ENCODE measurements at places on chromosomes 1 and 21.

DNA sequence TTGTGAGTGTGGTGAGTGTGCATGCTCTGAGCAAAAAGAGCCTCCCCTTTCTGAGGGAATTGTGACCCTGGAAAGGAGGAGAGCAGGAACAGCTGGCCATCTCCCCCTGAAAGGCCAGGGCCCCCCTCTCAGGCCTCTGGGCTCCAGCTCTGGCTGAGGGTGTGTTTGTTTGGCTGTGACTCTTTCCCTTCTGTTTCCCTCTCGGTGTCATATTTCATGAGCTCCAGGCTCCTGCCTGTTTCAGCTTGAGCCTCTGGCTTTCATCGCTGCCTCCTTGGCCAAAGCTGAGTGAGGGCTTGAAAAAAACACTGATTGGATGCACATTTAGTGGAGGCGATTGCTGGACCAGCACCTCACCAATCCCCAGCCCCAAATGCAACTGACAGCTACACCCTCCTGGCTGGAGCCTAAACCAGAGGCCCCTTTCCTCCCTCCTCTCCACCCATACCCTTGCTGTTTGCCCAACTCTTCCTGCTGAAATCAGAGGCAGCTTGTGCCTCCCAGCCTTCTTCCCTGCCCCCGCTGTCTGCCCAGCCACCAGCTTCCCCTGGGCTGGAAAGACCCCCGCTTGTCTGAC lies 64.1 kb downstream of the DDR2 start:
- no peak for DNase-seq

DNA sequence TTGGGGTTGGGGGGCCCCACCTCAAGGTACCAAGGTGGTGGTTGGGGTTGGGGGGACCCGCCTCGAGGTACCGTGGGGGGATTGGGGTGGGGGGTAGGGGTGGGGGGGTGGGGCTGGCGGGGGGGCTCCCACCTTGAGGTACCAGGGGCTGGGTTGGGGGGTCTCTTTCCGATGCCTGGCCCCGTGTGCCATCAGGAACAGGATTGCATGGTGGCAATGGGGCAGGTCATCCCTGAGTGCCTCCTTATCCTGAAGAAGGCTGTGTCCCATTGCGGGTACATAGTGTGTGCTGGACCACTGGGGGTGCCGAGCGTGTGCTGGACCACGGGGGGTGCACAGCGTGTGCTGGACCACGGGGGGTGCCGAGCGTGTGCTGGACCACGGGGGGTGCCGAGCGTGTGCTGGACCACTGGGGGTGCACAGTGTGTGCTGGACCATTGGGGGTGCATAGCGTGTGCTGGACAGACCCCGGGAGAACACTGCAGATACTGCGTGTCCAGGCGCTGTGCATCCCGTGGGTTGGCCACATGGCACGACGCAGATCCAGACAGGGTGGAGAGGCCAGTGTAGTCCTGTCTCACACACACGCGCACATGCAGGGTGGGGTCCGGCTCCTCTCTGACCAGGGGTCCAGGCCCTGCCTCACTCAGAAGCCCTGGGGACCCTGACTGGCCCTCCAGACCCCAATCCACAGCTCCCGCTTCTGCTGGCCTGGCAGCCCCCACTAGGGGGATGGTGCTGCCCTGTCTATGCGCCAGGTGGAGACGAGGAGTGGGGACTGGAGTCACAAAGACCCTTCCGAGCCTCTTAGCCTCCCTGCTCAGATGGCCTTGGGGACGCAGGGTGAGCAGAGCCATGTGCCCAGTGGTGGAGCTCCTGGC lies 4.2 kb downstream of the SCNN1D start:
- no peak for DNase-seq

GRCh38 chr1:24483441-24483840 lies 19.2 kb upstream of the RCAN3 start:
- no peak for DNase-seq

DNA sequence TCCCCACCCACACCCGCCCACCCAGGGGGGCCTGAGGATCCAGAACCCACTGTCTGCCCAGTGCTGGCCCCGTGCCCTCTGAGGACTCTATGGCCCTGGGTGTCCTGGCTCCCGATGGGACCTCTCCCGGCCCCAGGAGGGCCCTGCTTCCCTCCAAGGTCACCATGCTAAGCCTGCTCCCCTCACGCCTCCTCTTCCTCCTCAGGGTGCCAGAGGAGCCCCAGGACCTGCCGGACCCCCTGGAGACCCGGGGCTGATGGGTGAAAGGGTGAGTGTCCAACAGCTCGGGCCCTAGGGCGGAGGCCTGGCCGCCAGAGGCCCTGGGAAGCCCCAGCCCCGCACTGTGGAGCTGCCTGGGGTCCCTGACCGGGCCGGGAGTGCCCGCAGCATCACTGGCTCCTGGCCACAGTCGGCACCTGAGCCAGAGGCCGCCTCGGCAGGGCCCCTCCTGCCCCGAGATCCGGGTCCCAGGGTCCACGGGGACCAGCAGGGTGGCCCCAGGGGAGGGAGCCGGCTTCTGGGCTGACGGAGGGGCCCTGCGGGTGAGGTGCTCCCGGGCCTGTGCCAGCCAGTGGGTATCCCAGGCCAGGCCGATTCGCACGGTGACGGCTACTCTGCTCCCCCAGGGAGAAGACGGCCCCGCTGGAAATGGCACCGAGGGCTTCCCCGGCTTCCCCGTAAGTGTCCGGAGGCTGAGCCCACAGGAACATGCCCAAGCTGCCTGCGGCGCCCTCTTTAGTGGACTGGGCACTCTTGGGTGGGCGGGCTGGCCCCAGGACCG lies 16.1 kb downstream of the COL6A1 start:
- no peak for DNase-seq

- DNase-seq = no peak
Observed at GRCh38 chr1:113615425-113615824, 143.9 kb downstream of the PHTF1 start.

DNA sequence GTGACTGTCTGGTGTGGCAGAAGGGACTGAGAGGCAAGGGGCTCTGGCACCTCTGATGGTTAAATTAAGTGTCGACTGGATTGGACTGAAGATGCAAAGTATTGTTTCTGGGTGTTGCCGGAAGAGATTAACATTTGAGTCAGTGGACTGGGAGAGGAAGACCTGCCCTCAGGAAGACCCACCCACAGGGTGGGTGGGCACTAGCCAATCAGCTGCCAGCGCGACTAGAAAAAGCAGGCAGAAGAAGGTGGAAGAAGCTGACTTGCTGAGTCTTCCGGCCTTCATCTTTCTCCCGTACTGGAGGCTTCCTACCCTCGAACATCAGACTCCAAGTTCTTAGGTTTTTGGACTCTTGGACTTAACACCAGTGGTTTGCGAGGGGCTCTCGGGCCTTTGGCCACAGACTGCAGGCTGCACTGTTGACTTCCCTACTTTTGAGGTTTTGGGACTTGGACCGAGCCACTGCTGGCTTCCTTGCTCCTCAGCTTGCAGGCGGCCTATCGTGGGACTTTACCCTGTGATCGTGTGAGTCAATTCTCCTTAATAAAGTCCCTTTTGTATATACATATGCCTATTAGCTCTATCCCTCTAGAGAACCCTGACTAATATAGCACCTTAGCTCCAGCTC lies 79.6 kb downstream of the KAZN start:
- no peak for DNase-seq

GRCh38 chr1:164801791-164802502 lies 243.0 kb downstream of the PBX1 start:
- no peak for DNase-seq

DNA sequence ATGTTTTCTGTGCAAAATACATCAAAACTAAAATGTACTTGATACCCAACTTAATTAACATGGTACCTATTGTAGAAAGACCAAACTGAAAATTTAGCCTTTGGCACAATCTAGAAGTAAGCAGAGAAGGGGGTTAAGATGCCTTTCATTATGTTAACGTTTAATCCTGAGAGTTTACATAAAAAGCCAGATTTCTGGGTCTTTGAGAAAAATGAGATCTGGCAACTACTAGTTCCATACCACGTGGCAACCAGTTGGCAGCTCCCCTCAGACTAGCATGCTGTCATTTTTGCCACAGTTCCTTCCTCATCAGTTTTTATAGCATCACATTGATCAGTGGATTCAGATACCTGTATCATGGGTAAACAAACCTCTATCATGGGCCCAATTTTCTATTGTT lies 1.5 kb downstream of the RO60 start:
- DNase-seq = no peak

GRCh38 chr1:10495475-10495817 lies 20.7 kb downstream of the PEX14 start:
- DNase-seq = no peak

GRCh38 chr1:77888081-77888780 lies at the start of gene NEXN:
NEXN (plus strand) TSS chr1:77888624; CDS start chr1:77916107, 27,483 bp downstream.
- no peak for DNase-seq

- no peak for DNase-seq
Observed at GRCh38 chr1:47635597-47635996, 197.8 kb downstream of the FOXD2 start.

DNA sequence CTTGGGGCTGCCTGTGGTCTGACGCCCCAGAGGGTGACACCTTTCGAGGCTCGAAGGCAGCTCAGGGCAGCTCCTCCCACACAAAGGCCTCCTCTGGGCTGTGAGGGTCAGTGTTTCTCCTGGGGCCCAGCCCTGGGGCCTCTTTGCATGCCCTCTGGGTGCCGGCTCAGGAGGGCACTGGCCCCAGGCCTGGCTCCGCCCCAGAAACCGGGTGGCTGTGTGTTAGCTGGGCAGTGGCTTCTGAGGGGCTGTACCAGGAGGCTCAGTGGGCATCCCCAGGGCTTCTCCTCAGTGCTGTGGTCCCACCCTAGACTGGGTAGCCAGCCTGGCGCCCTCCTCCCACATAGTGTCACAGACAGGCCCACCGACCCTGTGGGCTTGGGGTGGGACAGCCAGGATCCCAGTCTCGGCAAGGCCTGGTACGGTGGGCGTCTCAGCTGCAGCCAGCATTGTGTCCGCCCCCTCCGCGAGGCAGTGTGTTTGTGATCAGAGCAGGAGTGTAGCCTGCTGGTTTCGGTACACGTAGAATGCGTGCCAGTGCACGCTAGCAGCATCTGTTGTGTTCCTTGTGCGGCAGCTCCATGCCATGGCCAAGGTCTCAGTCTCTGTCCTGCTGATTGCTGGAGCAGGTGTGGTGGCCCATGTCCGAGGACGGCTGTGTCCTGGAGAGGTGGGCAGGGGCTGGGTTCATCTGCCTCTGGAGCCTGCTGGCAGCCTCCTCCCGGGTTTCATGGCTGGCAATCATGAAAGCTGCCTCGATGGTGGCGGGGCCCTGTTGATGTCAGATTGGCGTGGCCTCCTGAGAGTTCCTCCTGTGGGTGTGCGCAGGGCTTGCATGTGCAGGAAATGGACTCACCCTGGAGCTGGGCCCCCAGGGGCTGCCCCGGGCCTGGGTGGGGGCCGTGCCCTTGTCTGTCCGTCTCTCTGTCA lies 28.0 kb downstream of the RRP1 start:
- no peak for DNase-seq

GRCh38 chr1:101259744-101260148 lies 22.9 kb downstream of the S1PR1 start:
- no peak for DNase-seq

- no peak for DNase-seq
Observed at GRCh38 chr1:7538033-7538432, 233.1 kb upstream of the VAMP3 start.

DNA sequence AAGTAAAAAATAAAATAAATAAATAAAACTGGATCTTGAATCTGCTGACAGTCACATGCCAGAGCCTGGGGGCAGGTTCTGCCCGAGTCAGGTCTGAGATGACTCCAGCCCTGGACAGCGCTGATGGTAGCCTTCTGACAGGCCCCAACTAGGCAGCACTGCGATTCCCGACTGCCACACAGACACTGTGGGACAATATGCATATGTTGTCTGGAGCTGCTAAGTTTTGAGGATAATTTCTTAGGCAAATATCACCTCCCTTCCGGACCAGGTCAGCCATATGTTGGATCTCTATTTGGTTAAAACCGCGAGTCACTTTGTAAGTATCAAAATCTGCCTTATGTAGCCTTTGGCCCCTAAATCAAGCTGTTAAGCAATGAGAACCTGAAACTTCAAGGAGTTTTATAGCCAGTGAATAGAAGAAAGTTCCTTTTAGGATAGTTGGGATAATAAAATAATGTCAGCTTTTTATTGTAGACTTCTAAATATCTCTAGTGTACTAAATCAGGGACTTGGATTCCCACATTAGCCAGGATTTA lies 20.8 kb upstream of the TRIM17 start:
- DNase-seq = no peak

- DNase-seq = no peak
Observed at GRCh38 chr1:242093116-242093515, 94.2 kb upstream of the MAP1LC3C start.

DNA sequence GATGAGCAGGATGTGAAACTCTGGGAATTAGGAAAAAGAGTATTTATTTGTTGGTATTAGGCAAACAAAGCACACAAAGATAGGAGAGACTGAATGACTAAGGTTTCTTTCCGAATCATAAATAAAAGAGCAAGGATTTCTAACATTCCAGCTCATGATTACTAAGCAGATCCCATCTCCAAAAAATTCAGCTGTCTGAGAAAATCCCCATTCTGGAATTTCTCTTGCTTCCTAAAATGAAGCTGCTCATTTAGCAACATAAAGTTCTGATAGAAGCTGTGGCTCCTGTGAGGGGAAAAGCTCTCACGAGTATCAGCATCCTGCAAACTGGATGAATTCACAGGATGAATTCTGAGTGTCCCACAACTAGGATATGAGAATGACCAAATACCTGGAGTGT lies 6.7 kb upstream of the SH2D5 start:
- no peak for DNase-seq

- no peak for DNase-seq
Observed at GRCh38 chr1:248702714-248703113, at the start of gene OR14I1. OR14I1 (minus strand) TSS chr1:248702766.

DNA sequence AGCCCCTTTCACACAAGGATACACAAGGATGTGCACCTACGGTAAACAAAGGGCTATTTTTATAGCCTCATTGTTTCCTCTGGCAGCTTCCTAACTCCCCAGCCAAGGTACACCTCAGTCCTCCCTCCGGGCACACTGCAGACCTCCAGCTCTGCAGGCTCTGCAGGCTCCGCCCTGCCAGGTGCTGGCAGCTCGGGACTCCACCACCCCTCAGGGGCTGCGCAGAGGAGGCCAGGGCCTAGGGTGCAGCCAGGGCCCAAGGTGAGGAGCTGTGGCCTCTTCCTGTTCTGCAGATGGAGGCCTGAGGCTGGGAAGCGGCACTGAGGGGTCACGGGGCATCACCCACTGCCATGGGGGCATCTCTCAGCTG lies 19.8 kb upstream of the CLSTN1 start:
- no peak for DNase-seq

- DNase-seq = no peak
Observed at GRCh38 chr1:18112611-18113010, 5.0 kb downstream of the IGSF21 start.

DNA sequence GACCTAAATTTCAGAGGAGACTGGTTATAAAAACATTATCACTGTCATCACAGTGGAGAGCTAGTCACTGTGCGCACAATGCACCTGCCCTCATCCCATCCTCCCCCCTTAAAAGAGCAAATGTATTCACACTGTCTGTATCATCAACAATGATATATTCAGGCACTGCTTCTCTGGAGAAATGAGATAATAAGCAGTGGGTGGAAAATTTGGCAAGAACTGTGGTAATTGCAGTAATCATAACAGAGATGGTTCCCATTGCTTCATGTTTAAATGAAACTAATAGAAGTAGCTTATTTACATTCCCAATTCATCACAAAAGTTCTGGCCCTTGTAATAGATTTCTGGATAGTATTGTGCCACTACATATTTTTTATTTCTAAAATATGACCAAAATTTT lies 867.4 kb upstream of the ADGRL2 start:
- DNase-seq = no peak
